ENCODE measurements at places on chromosomes 1 and 21. TPM values are rescaled to one million over a fixed set of nuclear protein-coding genes. Genes with fewer than 3 reads are reported as not detected.

GRCh38 chr1:65420590-65421350, at the start of the genes LEPR and LEPROT:
Gene LEPR (plus strand): TSS chr1:65420668. CDS start chr1:65565566, 144,898 bp downstream.
Gene LEPROT (plus strand): TSS chr1:65420668. CDS start chr1:65420725, 57 bp downstream.
- no peak for DNase-seq

DNA sequence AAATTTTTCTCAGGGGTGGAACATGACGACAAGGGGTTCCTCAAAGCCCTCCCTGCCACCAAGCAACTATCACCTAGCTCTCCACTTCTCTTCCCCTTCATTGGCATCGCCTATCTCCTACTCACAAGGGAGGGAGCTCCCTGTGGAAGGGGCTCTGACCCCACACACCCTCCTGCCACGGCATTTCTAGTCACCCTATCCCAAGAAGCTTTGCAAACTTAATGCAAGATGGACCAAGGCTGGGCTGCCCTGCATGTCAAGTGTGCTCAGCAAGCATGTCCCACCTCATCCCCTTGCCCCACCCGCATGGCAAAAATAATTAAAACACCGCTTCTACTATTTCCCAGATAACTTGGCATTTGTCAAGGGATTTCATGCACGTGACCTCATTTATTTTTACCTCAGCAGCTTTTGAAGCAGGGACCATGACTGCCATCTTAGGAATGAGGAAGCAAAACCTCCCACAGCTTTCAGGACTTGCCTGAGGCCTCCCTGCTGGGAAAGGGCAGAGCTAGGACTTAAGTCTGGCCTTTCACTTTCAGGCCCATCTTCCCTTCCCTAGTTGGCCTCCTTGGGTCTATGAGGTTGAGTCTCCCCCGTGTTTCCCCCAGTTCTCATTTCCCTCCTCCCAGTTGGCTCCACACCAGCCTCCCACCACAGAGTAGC, 161.3 kb downstream of the TSEN15 start:
- no peak for DNase-seq

GRCh38 chr1:180365039-180365438, 135.0 kb downstream of the LHX4 start:
- no peak for DNase-seq

DNA sequence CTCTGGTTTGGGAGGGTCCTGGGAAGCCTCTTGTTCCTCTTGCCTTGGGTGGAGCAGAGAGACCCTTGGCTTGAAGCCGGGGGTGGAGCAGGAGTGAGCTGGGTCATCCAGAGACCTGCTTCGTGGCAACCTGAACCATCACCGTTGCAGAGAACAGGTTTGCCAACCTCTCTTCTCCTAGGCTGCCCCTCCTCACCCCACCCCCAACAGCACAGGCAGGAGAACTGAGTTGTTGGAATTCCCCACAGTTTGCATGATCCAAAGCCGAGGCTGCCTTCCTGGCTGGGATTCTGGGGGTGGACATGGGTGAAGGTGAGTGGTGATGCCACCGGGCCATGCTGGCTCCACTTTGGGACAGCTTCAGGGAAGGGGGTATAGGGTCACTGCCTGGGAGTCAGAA, 2.2 kb downstream of the WNT4 start:
- no peak for DNase-seq

GRCh38 chr1:62433861-62434617, 2.8 kb upstream of the USP1 start:
- DNase-seq: no peak

- no peak for DNase-seq
These were observed 30.0 kb upstream of the EPS8L3 start for GRCh38 chr1:109793486-109794318.

GRCh38 chr1:8562881-8563865, 245.3 kb downstream of the SLC45A1 start:
- no peak for DNase-seq

DNA sequence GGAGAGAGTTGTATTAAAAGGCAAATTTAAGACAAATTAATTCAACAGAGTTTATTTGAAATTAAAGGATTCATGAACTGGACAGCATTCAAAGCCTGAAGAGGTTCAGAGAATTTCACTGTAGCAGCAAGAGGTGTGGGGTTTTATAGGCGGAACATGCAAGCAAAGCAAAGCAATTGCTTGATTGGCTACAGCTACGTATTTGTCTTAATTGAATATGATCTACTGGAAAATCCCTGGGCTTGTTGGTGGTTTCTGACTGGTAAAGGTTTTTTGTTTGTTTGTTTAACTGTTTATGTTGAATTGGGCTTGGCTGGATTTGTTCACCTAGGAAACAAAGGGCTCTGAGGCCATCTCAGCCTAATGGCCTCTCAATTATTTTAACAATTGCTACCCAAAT, 61.5 kb downstream of the KCNK1 start:
- DNase-seq: no peak

GRCh38 chr1:212943393-212943710, 7.0 kb upstream of the VASH2 start:
- no peak for DNase-seq

DNA sequence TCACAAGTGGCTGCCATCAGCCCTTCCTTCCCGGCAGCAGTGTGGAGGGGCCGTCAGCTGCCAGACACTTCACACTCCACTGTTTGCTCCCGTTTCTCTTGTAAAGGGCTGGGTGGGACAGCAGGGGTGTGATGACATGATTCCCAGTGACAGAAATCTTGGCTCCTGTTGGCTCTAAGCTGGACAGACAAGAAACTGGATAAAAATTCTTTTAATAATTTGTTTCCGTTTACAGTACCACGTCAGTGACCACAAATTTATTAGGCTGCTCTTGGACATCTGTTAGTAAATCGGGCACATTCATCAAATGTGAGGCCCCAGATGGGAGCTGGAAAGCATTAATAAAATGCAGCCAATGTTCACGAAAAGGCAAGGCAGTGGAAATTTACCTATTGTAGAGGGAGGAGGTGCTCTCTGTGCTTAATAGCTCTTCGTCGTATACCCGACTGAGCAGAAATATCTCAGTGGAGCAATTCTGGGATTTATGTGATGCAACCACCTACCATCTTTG, 353.7 kb upstream of the GREM2 start:
- DNase-seq: no peak

- no peak for DNase-seq
These were observed 79.6 kb downstream of the UBR4 start for GRCh38 chr1:19130468-19130867.

GRCh38 chr1:78408192-78408591, 82.6 kb upstream of the PTGFR start:
- no peak for DNase-seq

- DNase-seq: no peak
These were observed 10.3 kb downstream of the DUSP23 start for GRCh38 chr1:159791031-159791430.

DNA sequence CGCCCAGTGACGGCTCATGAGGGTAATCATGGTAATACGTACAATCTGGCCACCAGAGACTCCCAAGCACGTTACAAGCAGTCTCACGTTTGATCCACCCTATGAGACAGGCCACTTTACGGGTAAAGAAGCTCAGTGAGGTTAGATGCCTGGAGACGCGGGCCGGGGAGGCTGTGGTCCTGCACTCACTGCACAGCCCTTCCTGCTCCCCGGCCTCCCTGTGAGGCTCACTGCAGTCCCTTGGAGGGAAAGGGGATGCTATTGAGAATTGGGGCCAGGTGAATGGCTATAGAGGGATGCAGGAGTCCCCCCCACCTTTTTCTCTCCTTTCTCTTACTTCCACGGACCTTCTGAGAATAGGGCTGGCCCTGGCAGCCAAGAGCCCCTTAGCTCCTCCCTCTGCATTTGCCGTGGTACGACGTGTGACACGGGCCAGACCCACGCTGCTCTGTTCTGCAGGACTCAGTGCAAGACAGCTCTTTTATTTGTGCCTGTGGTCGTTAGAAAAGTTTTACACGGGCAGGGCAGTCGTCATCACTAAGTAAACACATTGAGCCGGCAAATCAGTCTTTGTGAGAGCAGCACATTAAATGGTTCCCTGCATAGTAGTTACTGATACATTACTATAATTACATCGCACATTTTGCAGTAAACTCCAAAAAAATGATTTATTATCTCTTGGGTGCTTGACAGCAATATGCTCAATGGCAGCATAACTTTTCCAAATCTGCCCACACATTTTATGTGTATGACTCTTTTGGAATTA, 18.8 kb downstream of the KIF26B start:
- DNase-seq: no peak

GRCh38 chr1:91026320-91026719, 4.5 kb upstream of the ZNF644 start:
- DNase-seq: no peak

The TENT5C gene
- 1.6 TPM for total RNA-seq

The CHI3L1 gene
- total RNA-seq: 0.24 TPM

The ATAD3C gene
- 1.1 TPM for total RNA-seq

The CD52 gene
- total RNA-seq: 291 TPM

The RNU1-3 gene
- total RNA-seq: 2,678 TPM

The ACTA1 gene
- total RNA-seq: not detected

The ANKRD35 gene
- total RNA-seq: 0.08 TPM
